Esophagus muscularis mucosa (tissue), 4 donors: ENCODE measurements at places on chromosomes 4 and X. TPM values are rescaled to one million over a fixed set of nuclear protein-coding genes. Genes with fewer than 3 reads are reported as not detected.

DNA sequence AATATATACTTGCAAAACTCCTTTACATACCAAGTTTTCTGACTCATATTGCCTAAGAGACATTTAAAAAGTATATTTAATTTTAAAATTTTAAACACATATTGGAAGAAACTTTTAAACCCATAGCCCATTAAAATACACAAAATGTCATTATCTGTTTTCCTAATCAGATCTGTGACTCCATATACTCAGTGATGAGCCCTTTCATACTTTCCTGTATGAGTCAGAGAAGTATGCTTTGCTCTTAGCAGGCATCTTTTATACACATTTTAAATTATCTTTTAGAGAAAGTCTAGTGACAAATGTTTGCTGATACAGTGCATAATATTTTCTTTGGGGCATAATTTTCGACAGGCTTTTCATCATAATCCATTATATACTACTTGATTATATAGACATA is 26.4 kb downstream of the SPIN3 start:
- DNase-seq = no peak

GRCh38 chr4:43014256-43014655 is 121.7 kb downstream of the GRXCR1 start:
- DNase-seq = no peak

- no peak for DNase-seq
These were observed 11.8 kb downstream of the RASL11B start for GRCh38 chr4:52873861-52874343.

- DNase-seq = no peak
These were observed 262.2 kb downstream of the RPA4 start for GRCh38 chrX:97145934-97146333.

DNA sequence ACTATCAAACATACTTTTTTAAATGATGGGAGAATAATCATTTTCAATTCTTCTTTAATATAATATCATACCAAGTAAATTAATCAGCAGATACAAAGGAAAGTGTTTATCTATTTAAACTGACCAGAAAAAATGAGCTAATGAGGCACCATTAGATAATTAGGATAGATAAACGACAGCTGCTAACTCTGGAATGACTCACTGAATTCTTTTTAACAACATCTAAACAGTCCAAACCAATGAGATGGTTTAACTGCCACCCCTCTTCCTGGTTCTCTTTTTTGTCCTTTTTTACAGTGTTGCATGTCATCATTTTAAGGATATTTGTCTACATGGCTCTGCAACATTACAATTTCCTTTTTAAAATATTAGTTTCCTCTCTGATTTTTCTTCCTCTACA is 41.6 kb downstream of the UNC5C start:
- no peak for DNase-seq

GRCh38 chr4:128735714-128736113 is 73.8 kb upstream of the JADE1 start:
- DNase-seq = no peak

DNA sequence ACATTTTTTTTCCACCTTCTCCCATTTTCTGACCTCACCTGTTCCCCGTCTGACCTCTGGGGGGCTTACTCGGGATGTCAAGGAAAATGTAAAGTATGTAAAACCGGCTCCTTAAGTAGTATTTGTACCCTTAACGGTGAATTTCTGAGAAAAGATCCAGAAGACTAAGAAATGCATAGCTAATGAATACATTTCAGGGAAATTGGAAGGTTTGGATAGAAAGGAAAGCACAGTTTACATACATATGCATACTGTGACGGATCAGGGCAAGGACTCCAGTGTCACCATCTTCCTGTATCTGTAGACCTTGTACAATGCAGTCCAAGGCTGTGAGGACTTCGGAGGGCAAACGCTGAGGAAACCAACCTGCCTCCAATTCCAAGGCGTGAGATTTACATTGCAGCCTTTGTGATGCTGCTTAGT is 2185.9 kb upstream of the TENM3 start:
- DNase-seq = no peak

DNA sequence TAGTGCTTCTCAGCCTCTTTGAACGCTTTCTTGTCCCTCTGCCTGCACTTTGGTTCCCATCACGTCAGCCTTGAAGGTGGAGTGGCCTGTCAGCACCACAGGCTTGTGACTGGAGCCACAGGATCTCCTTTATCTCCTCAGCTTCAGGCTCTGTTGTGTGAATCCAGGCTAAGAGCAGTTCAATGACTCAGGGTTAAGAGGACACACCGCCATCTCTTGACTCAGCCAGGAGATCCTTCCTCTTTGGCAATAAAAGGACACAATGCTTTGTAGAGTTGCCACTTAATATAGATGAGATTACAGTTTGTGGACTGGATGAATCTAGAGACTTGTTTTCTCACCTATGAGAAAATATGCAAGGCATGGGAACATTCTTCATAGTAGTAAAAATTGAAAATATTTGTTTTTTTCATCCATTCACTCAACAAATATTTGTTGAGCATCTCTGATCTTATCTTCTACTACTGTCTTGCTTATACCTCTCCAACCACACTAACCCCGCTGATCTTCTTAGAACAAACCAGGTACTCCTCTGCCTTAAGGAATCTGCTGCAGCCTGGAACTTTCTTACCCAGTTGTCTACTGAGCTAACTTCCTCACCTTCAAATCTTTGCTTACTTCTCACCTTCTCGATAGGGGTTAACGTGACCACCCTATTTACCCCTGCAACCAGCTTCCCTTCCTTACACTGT is 62.3 kb downstream of the UCHL1 start:
- no peak for DNase-seq

DNA sequence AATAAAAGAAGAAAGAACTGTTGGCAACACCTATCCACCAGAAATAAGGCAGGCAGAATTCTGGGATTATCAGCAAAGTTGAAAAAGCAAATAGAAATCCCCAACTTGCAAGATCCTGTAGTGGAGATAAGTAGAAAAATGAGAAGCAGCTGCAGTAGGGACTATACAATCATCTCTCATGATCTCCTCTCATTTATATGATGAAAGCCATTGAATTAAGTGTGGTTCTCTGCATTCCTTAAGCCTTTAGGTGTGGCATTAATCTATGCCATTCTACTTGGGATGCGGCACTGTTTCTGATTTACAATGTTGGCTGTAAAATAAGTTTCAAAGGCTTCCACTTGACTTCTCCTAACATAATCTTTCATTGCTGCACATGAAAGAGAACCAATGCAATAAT is 869.8 kb downstream of the TRAM1L1 start:
- no peak for DNase-seq

GRCh38 chr4:82256718-82257117 is 117.1 kb downstream of the HNRNPD start:
- DNase-seq = no peak

DNA sequence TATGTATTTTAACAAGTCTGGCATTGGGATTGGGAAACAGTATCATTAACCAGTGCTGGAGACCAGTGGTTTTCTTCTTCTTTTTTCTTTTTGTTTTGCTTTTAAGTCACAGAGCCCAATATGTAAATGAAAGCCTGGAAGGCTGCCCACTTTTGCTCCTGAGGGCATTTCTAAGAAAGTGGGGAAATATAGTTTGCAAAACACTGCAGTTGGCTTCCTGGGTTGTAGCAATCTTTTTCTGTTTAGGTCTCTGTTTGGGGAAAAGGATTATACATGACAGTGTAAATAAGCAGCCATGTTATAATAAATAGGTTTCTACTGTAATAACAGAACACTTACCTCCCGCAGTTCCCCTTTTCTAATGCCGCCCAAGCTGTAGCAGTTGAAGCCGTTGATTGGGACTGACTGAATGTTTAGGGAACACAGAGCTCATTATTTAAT is 105.5 kb downstream of the TMEM164 start:
- no peak for DNase-seq

Gene COX7B2
- total RNA-seq = not detected

Gene GPR173
- 2.8 TPM for total RNA-seq

Gene FAM9B
- not detected for total RNA-seq

Gene DMP1
- total RNA-seq = not detected

Gene ATP2B3
- total RNA-seq = 0.33 TPM

Gene SCML2
- 1.7 TPM for total RNA-seq

Gene BANK1
- total RNA-seq = 2.7 TPM

Gene NPY2R
- total RNA-seq = not detected

Gene TMPRSS11D
- not detected for total RNA-seq

Gene SSX2B
- total RNA-seq = not detected

Gene P2RY8
- total RNA-seq = 1.7 TPM

Gene ARHGAP36
- 0.32 TPM for total RNA-seq

Gene CHIC1
- 10.8 TPM for total RNA-seq
